Fibroblast of skin of scalp (primary cell): ENCODE measurements at places on chromosomes 6 and 20.

DNA sequence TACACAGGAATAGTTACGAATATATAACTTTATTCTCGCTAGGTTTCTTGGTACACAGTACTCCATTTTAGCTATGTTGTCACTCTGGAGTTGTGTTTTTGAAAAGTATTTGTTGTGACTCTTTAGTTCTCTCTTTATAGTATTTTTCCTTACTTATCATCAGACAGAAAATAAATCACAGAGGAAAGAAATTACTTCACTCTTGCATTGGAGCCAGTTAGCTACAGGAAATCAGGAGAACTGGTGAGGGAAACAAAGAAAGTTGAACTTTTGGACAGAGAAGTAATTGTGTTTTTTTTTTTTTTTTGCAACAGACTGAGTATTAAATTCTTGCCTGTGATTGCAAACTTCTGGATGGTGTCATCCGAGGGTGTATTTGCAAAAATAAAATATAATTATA lies 33.9 kb downstream of the DSE start:
- no peak for DNase-seq

GRCh38 chr20:9353916-9354276 lies 160.5 kb upstream of the LAMP5 start:
- DNase-seq, result no peak

DNA sequence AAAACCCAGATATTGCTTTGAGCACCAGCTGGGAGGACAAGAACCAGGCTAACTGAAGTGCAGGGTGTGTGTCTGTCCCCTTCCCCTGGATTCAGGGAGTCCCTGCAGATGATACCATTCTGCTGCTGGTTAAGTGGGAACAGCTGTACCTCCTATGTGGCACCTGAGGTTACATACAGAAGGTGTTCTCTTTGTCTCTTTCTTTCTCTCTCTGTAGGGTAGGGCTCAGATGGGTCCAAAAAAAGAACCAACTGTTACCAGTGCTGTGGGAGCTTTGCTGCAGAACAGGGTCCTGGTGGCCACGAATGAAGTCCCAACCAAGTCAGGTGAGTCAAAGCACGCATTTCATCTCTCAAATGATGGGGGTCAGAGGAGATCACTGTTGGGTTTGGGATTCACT lies 38.6 kb downstream of the ZC2HC1B start:
- DNase-seq, result no peak

GRCh38 chr6:112626468-112627082 lies 279.4 kb downstream of the RFPL4B start:
- peak; percentile 54 for DNase-seq

DNA sequence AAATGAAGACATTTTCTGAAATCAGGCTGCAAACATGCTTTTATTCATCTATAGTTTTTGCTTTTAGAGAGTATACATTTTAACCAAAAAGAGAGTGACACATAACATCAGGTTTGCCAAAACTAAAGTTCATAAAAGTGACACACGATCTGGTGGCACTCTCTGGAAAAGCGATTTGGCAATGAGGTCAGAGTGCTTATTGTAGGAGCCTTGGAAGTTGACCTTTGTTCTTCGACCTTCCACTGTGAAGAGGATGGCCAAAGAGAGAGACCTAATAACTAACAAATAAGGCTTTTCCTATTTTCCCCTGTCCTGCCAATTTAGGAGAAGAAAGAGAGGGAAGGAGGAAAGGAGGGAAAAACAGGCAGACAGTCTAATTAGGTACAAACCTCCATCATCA lies 230.1 kb downstream of the SIM1 start:
- DNase-seq, result no peak

DNA sequence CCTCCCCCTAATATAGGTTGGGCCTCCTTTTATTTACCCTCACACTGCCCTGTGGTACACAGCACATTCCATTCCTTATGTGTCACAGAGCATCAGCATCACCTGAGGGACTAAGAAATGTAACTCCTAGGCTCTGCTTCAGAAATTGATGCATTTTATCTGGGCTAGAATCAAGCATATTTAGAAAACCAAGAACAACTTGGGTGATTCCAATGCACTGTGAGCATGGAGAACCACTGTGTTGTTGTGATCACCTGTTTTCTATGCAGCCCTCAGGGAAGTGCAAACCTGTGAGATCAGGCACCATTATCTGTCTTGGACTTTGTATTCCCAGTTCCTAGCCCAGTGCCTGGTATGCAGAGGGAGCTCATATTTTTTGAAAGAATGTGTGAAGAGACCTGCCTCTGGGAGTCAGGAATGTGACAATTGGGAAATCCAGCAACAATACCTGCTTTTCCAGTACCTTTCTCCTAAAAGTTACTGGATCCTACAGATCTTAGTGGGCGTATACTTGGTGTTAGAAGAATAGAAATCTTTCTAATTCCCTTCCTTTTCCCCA lies 7.0 kb downstream of the KAT14 start:
- no peak for DNase-seq

DNA sequence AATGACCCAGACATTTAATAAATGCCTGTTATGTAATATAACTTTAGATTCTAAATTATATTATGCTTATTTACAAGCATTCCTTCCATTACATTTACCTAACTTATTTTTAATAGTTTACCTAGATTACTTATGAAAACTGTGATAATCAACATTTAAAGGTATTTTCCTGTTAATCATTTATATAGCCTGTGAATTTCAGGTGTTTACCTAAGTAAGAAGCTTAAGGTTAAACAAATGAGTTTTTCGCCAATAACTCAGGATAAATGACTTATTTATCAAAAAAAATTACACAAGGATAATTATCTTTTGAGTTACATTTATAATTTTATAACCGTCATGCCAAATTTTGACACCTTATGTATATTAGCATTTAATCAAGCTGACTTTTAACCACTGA lies 35.5 kb downstream of the UBD start:
- DNase-seq, result no peak

DNA sequence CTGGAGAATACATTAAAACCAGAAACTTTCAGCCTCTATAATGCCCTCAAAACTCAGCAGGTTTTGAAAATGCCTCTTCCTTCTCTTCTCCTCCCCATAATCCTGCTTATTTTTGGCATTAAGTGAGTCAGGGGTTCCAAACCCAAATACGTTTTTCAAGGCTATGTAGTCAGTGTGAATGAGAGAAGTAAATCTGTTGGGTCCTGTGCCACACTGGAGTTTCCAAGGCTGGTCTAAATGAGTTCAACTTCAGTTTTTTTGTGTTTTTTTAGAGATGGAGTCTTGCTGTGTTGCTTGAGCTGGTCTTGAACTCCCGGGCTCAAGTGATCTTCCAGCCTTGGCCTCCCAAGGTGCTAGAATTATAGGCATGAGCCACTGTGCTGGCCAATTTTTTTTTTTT lies 20.9 kb downstream of the PTPRA start:
- no peak for DNase-seq

- peak; percentile 48 for DNase-seq
These were observed 690 bp downstream of the GDAP1L1 start for GRCh38 chr20:44247586-44248409.

DNA sequence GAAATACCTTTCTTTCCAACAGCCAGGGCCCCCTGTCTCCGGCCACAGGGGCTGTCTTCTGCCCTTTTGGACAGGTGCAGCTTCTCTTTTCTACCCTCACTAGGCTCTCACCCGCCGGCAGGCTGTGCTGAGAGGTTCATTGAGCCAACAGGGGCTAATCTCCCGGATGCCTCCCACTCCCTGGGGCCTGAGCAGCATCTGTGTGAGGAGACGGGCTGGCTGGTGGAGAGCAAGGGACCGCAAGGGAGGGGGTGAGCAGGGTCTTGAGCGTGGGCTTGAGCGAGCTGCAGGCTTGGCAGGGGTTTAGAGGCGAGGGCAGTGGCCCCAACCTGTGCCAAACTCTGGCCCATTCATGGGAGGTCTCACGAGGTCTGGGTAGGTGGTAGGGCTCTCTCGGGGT lies 56.5 kb upstream of the CST7 start:
- no peak for DNase-seq

GRCh38 chr6:161486361-161487216 lies 212.7 kb upstream of the AGPAT4 start:
- DNase-seq, result peak; percentile 16

- DNase-seq, result peak; percentile 15
These were observed 12.0 kb downstream of the KCNK5 start for GRCh38 chr6:39217177-39217864.

DNA sequence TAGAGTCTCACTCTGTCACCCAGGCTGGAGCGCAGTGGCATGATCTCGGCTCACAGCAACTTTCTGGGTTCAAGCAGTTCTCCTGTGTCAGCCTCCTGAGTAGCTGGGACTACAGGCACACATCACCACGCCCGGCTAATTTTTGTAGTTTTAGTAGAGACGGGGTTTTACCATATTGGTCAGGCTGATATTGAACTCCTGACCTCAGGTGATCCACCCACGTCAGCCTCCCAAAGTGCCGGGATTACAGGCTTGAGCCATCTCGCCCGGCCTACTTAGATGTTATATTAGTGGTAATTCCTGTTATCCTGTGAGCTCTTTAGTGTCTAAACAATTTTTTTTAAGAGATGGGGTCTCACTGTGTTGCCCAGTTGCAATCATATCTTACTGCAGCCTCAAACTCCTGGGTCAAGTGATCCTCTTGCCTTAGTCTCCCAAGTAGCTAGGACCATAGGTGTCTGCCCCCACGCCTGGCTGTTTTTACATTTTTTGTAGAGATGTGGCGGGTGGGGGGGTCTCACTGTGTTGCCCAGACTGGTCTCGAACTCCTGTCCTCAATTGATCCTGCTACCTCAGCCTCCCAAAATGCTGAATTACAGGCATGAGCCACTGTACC lies 3.9 kb upstream of the C4A start:
- DNase-seq, result no peak

DNA sequence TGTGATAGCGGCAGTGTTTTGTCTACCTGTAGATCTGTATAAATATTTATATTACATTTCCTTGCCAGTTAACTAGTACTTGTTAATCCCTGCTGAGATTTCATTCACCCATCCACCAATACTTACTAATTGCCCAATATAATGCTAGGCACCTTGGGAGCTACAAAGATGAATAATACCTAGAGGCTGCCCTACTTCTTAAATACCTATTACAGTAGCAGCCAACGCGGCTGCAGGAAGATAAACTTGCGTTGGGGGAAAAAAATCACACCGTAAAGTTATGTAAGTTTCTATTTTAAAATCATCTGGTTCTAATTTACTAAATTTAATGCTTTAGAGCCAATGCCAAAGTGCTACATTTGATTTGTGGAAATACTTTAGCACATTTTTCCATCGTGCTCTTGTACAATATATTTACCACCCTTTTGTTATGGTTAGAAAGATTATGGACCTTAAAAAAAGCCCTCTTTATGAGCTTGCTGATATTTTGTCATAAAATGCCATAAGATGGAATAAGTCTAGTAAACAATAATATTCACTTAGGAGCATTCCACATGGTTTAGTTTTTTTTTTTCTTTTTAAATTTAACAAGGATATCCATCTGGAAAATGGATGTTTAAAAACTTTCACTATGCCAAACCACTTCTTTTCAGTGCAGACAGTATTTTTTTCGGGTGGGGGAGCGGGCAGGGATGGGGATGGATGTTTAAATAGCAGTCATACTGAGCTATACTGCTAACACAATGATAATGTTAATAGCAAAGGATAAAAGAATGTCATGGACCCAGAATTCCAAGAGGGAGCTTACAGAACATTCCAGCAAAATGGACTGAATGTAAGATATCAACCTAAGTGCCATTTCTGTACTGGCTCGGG lies 13.2 kb upstream of the NEDD9 start:
- peak; percentile 62 for DNase-seq

DNA sequence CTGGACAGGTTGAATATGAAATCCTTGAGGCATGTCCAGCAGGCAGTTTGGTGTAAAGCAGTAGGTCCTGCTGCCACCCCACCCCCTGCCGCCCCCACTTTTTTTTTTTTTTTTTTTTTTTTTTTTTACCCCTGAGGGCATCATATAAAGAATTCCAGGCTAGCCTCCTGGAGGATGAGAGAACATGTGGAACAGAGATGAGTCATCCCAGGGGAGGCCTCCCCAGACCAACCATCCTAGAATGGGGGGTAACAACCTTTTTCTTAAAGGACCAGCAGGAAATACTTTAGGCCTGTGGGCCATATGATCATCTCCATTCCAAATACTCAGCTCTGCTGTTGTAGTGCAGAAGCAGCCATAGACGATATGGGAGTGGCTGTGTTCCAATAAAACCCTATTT lies 170.9 kb downstream of the GJA10 start:
- DNase-seq, result no peak

GRCh38 chr6:84549917-84550316 lies 214.5 kb downstream of the TBX18 start:
- DNase-seq, result peak; percentile 2

- DNase-seq, result no peak
These were observed 6.1 kb downstream of the SASH1 start for GRCh38 chr6:148348778-148349177.

- peak; percentile 57 for DNase-seq
These were observed 11.4 kb upstream of the TXLNB start for GRCh38 chr6:139303185-139303584.

DNA sequence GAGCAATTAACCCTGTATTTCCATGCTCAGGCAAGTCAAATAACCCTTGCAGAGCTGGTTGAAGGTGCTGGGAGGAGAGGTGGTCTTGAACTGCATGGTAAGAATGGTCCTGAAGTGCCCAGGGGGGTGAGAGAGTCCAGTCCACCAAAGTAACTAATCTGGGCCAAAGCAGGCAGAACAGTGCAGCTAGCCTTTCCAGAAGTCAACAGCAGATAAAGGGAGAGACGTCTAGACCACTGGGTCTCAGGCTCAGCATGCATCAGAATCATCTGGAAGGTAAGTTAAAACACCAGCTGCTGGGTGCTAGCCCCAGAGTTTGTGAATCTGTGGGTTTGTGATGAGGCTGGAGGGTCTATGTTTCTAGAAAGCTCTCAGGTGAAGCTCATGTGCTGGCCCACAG lies 232.3 kb upstream of the ECI2 start:
- no peak for DNase-seq

DNA sequence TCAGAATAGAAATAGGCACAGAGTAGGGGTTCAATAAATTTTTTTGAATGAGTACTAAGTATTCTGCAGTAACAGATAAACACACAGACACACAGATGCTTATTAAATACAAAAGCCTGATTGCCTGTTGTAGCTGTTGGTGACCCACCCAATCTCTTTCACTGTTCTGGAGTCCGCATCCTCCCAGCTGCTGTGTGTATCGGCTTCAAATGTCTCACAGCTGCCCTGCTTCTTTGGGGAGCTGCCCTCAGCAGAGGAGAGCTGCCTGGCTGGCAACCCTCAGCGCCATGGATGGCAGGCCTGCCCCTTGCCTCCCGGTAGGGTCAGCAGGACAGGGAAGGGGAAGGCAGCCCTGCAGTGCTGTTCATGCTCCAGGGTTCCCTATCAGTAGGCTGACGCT lies 85.9 kb upstream of the PRND start:
- no peak for DNase-seq

- no peak for DNase-seq
These were observed 18.2 kb upstream of the NFATC2 start for GRCh38 chr20:51560550-51561307.

DNA sequence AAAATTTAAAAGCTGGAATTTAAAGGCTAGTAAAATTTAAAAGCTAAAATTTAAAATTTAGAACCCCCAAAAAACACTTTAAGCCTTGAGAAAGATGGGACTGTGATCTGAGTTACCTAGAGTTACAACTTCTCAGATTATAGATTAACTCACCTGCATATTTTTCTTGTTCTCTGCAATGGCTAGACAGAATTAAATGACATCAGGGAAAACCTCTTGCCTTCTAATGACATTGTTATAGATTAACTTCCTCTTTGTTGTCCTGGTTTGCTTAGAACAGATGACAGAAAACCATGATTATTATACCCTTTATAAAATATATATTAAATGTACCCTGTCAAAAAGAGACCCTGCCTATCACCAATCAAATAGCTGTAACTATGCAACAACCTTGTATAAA lies 56.4 kb downstream of the TRDN start:
- DNase-seq, result no peak

GRCh38 chr6:168393126-168393870 lies 47.7 kb upstream of the SMOC2 start:
- DNase-seq, result no peak
